ENCODE measurements at places on chromosomes 1 and 21.

DNA sequence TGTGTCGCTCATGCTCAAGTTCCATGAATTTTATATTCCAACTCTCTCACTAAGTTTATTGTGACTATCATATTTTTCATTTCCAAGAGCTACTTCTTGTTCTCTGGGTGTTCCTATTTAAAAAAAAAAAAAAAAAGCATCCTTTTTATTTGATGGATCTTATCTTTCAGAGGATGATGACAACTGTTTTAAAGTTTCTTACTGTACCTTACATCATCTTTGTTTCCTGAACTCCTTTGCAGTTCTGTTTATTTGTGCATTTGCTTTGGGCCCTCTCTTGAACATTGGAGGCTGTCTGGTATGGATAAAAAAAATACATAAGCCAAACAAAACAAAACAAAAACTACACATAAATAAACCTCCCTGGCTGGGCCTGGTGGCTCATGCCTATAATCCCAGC lies 32.1 kb upstream of the FAM20B start:
- DNase-seq, result no peak

DNA sequence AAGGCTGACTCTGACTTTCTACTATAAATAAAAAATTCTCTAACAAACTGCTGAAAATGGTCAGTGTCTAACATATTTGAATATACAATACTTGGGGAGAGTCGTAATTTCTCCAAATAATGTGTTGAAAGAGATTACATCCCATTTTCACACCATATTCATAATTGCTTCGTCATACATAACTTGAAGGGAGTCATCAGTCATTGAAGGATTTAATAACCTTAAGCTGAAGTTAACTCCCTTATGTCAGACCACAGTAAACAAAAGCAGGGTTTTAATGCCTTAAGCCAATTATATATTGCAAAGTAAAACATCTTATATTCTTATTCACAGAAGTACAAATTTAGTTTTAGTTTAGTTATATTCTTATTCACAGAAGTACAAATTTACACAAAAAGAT lies 129.9 kb downstream of the RERE start:
- no peak for DNase-seq

- no peak for DNase-seq
Measured at GRCh38 chr1:161001525-161001924, 19.4 kb downstream of the F11R start.

DNA sequence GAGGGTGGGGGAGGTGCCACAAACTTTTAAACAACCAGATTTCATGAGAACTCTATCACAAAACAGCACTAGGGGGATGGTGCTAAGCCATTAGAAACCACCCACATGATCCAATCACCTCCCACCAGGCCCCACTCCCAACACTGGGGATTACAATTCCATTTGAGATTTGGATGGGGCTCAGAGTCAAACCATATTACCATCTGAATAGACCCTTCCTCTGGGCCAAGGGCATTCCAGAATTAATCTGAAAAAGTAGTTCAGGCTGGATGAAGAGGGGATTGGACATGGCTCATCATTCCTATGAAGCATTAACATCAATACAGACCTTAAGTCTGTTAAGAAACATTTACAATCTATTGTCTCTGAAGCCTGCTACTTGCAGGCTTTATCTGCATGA lies 149.9 kb upstream of the DNAH14 start:
- no peak for DNase-seq

- no peak for DNase-seq
Measured at GRCh38 chr1:2925918-2926317, 95.3 kb upstream of the ACTRT2 start.

DNA sequence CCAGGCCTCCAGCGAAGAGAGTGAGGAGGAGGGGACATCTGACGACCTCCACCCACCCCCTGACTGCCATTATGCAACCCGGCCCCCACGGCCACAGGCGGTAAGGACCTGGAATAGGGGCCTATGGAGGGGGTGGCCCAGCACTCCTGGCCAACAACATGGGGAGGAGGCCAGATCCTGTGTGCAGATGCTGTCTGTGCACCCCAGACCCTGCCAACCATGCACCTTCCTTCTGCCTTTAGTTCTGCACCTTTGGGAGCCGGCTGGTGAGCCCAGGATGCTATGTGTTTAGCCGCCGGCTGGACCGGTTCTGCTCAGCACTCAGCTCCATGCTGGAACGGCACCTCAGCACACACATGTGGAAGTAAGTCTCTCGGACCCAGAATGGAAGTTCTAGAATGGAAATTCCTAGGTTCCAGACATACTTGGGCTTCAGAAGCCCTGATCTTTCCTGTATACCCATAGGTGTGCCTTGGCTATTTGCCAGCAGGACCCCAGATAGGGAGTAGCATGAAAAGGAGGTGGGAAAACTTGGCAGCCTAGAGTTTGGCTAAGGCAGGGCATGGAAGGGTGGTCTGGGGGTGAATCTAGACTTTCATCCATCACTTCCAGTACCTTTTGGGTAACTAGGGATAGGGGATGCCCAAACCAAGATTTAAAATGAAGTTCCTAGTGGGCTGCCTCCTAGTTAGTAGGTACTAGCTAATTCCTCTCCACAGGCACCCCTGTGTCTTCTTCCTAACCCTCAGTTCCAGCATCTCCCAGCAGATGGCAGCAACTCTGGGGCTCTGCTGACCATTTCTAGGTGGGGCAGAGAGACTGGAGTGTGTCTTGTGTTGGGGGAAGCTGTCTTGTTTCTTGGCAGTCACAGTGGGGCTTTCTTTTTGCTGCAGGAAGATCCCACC lies 3.6 kb upstream of the CYB561D1 start:
- peak; percentile 51 for DNase-seq

DNA sequence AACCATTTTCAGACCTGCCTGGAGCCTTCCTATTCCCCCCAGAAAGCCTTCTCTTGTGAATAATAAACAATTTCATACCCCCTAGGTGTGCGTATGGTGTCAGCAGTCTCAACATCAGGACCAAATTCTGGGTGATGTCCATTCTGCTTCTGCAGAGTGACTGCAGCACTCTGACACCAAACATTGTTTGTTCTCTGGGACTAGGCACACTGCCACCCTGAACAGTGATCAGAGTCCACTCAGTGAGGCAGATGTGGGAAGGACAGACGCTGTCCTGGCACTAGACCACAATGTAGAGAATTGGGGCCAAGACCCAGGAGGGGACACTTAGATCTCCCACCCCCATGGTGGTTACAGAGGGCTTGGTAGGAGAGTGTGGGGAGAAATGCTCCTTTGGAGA lies 175.1 kb downstream of the BACH1 start:
- DNase-seq, result no peak

DNA sequence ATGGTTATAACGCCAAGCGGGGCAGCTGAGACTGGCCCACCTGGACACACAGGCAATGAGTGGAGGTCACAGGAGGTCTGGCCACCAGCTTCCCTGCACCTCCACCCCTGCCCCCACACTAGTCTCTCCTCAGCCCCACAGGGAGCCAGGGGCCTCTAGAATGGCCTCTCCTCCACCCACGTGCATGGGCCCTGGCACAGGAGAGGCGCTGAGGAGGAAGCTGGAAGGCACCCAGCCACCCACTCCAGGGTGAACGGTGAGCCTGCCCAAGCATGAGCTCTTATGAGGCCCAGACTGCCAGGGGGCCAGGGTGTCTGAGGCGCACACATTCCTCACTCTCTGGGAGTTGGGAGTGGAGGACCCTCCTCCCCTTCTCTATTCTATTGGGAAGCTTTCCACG lies 22.2 kb downstream of the LRP8 start:
- DNase-seq, result no peak

GRCh38 chr1:71049951-71050598 lies 2.5 kb upstream of the PTGER3 start:
- peak; percentile 20 for DNase-seq

DNA sequence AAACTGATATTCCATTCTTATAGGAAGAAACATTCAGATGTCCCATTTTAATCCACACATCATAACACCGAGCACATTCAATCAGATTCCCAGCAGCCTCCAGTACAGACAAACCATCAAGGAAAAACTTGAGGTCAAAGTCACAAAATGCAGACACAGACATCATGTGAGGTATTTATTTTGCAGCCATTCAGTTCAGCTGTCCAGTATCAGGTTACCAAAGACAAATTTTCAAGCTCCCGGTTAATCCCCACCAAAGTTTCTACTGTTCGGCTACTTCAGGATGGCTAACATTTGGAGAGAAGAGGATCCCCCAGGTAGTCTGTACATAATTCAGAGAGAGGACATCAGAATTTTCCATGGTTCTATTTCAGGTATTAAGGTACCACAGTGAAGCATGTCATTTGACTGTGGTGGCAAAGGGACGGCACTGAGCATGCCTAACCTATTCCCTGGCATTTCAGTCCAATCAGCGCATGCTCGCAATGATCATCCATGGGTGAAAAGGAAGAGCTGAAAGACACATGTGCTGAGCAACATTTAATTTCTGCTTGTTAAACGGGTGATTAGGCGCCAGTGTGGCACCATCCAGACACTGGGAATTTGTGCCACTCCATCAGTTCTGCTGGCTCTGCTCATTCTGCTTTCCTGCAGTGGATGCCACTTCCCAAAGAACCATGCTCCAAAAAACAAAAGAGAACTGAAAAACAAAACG lies 13.6 kb upstream of the NDC1 start:
- DNase-seq, result no peak

DNA sequence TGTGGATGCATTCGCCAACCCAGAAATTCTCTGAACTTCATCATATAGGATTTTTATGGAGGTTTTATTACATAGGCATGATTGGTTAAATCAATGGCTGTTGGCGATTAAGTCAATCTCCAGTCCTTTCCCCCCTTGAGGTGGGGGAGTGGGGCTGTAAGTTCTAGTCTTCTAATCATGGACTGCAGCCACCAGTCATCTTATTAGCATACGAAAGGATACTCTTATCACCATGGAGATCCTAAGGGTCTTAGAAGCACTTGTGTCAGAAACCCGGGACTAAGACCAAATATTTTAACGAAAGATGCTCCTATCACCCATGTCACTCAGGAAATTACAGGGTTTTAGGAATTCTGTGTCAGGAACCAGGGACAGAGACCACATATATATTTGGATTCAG lies 36.3 kb downstream of the SDCCAG8 start:
- no peak for DNase-seq

DNA sequence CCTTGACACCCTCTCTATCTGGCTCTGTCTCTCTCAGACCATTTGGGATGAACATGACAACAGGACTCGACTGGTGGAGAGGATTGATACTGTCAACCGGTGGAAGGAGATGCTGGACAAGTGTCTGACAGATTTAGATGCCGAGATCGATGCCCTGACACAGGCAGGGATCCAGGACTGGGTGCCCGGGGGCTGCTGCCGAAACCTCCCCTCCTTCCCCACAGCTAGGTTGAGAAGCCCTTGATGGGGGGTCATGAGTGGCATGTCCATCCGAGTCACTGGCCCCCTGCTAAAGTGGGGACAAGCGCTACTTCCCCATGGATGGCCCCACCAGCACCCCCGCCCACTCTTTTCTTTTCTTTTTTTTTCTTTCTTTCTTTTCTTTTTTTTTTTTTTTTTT lies 1.2 kb downstream of the TEKT2 start:
- DNase-seq, result no peak

GRCh38 chr1:174023440-174023839 lies 1.3 kb upstream of the RC3H1 start:
- DNase-seq, result no peak

- DNase-seq, result no peak
Measured at GRCh38 chr21:44876849-44877575, 3.5 kb upstream of the PTTG1IP start.

- no peak for DNase-seq
Measured at GRCh38 chr1:43689289-43689688, 18.0 kb upstream of the ST3GAL3 start.

- DNase-seq, result no peak
Measured at GRCh38 chr1:91672601-91673161, 172.0 kb downstream of the CDC7 start.

GRCh38 chr21:43867332-43867703 lies 2.3 kb downstream of the AGPAT3 start:
- no peak for DNase-seq

GRCh38 chr1:45205011-45205909 lies 1.1 kb downstream of the ZSWIM5 start:
- DNase-seq, result peak; percentile 40

GRCh38 chr1:223338811-223339746 lies 24.9 kb downstream of the SUSD4 start:
- DNase-seq, result no peak

GRCh38 chr1:92817137-92817697 lies 14.6 kb upstream of the RPL5 start:
- DNase-seq, result no peak

- DNase-seq, result no peak
Measured at GRCh38 chr1:34419663-34420136, 243.0 kb downstream of the C1orf94 start.

- DNase-seq, result no peak
Measured at GRCh38 chr1:224526771-224527170, 89.3 kb upstream of the CNIH3 start.

DNA sequence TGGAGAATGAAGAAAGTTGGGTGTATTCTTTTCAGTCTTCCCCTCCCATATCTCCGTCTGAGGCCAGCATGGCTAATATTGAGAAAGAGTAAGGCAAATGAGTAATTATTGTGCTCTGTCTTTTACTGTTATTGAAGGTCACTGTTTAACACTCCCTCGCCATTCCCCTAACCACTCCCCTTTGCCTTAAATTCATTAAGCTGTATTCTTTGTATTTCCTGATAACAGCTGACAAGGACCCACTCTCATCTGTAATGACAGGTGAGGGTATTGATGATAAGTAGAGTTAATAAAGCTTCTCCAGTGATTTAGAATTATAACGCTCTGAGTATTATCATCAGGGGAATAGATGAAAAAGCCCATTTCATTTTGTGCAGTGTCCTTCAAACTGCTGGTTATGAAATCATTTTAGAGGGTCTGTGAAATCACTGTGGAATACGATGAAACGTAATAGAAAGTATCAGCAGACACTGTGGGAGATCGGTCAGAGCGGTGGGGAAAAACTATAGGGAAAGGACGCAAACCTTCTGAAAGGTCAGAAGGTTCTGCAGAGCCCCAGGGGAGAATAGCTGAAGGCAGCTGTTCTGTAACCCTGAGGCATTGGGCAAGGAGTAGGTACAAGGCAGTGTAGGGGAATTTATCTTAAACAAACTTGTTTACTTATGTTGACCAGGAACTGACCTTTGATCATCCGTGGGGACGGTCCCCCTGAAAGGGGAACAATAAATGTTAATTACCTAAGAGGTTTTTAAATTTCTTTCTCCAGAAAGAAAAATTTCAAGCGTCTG lies 46.3 kb upstream of the CACYBP start:
- no peak for DNase-seq

DNA sequence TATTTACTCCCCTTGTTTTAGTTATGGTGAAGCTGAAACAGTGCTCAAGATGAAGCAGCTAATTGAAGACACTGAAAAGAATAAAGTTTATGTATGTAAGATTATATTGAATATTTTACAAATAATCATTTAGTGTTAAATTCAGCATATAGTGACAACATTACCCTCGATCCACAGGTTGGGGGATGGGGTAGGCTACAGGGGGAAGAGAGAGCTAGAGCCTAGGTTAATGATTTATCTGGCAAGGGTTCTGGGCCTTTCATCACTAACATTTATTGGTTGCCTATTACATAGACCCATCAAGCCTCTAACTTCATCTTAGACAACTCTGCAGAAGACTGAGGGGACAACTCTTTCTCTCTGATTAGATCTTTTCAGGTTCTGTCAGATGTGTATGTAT lies 21.3 kb downstream of the ZCCHC17 start:
- DNase-seq, result no peak
